ENCODE measurements at places on chromosomes 7 and 10.

- no peak for DNase-seq
Observed at GRCh38 chr10:117240621-117241529, at the start of gene SLC18A2. TSS of gene SLC18A2 (plus strand) at chr10:117241114. CDS start at chr10:117241694, 580 bp downstream.

GRCh38 chr10:77919713-77920108 lies 6.8 kb downstream of the DLG5 start:
- DNase-seq = no peak

DNA sequence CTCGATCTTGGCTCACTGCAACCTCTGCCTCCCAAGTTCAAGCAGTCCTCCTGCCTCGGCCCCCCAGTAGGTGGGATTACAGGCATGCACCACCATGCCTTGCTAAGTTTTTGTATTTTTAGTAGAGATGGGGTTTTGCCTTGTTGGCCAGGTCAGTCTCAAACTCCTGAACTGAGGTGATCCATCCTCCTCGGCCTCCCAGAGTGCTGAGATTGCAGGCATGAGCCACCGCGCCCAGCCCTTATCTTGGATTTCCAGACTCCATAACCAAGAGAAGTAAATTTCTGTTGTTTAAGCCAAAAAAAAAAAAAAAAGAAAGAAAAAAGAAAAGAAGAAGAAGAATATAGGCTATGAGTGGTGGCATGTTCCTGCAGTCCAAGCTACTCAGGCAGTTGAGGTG lies 53.3 kb upstream of the RABGEF1 start:
- DNase-seq = no peak

- DNase-seq = peak; percentile 14
Observed at GRCh38 chr7:135976312-135977006, 700 bp downstream of the MTPN start.

DNA sequence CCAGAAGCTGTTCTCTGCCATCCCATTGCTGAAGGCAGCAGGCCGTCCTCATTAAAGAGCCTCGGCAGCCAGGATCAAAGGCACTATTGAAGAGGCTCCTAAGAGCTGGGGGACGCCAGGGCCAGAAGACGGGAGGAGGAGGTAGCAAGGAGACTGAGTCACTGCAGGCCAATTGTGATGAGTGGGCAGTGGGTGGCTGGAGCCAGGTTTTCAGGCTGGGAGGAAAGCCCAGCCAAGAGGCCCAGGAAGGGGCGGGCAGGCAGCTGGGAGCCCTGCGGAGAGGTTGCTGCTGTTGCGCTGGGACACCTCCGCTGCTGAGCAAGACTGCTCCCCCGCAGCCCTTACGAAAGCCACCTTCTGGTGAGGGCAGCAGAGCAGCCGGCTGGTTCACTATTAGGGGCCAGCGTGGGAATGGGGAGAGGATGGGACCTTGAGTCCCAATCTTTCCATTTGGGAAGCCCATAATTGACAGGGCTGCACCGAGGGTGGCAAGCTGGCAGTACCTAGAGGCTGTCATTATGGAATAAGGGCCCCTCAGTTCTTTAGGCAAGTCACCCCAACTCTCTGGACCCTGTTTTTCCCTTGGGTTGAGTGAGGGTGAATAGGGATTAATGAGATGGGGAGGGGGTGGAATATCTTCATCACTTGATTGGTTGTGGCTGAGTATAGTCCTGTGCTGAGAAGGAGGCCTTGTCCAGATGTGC lies 48.4 kb downstream of the UNC5B start:
- DNase-seq = no peak

DNA sequence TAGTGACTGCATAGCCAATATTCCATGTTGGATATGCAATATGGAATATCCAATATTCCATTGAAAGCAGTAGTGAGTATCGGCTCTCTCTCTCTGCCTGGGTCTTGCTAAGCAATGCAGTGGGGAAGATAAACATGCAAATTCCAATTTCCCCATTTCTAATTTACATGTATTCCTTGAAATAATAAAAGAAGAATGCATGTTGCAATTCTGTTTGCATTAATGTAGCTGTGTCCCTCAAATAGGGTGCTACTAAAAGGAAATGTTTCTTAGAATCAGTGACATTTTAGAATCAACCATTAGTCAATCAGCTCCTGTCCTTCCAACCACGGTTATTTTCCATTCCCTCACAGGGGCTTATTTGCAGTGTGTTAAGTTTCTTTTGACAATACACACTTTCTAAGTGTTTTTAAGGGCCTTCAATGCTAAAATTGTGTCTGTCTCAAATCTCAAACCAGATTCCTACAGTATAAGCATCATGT lies 46.7 kb downstream of the AFAP1L2 start:
- DNase-seq = no peak

- peak; percentile 57 for DNase-seq
Observed at GRCh38 chr10:71667387-71667752, 52.2 kb downstream of the C10orf105 start.

DNA sequence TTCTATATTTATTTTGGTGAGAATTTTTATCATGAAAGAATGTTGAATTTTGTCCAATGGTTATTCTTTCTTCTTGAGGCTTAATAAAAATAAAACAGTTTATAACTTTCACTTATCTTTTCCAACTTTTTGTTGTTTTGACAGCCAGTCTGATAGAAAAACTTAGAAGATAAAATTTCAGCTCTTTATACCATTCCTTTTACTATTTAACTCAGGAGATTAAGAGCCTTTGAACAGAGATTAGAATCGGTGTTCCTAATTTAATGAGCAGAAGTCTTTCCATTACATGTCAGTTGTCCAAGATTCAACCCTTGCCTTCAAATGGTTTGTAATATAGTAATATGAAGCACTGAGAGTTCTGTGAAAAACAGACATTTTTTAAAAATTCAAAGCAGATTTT lies 97.8 kb upstream of the SEC61G start:
- no peak for DNase-seq

DNA sequence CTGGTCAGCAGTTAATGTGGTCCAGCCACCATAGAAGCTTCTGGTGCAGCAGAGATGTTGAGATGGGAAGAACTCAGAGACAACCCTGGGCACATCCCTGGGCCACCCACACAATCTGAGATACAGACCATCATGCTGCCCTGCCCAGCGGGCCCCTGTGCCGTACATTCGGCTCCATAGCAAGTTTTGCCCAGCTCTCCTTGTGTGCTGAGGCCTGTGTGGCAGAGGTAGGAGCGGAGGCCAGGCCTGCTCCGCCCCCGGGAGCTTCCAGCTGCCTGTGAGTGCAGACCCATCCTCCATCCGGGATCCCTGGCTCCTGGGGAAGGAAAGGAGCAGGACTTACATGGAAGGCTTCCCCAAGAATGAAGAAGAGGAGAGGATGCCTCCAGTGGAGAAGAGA lies 140.3 kb downstream of the NEURL1 start:
- DNase-seq = no peak

- no peak for DNase-seq
Observed at GRCh38 chr7:25384788-25385505, 156.7 kb upstream of the NPVF start.

- no peak for DNase-seq
Observed at GRCh38 chr7:156514851-156515250, 125.7 kb upstream of the RNF32 start.

DNA sequence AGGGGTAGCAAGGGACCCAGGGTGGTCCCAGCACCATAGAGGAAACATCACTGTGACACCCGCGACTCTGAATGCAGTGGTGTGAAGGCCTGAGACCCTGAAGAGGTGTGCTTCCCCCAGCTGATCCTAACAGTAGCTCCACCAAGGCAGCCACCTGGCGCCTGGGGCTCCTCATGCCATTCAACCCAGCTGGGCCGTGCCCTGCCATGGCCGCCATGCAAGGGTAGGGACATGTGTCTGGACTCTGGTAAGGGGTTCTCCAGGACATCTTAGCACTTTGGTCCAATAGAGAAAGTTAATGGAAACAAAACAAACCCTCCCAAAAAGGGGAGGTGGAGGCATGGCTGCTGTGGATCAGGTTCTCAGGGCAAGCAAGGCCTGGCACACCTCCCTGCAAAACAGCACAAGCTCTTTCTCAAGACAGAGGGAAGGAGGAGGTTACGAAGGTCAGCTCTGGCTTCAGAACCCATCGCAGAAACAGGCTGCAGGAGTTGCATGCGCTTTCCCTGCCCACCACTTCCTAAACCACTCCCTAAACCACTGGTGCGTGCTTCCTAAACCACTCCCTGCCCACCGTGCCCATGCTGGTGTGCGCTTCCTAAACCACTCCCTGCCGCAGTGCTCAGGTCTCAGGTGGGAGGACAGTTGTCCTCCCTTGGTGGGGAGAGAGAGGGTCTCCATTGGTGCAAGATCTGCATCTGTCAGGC lies 108.7 kb downstream of the LARP4B start:
- DNase-seq = peak; percentile 82

DNA sequence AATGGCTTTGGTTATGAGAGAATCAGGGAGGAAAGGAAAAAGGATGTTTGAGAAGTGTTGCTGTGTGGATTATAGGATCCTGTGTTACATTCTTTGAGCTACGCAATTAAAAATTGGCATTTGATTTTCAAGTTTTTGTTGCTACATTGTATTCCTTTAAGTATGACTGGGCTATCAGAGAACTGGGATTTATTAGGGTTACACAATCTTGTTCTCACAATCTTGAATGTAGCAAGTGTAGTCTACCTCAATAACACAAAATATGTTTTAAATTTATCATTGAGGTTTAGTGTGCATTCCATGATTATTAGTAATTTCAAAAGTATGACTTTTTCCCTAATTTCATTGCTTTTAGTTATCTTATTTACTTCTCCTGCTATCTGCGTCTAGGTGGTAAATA lies 113.9 kb downstream of the CACNB2 start:
- DNase-seq = no peak

DNA sequence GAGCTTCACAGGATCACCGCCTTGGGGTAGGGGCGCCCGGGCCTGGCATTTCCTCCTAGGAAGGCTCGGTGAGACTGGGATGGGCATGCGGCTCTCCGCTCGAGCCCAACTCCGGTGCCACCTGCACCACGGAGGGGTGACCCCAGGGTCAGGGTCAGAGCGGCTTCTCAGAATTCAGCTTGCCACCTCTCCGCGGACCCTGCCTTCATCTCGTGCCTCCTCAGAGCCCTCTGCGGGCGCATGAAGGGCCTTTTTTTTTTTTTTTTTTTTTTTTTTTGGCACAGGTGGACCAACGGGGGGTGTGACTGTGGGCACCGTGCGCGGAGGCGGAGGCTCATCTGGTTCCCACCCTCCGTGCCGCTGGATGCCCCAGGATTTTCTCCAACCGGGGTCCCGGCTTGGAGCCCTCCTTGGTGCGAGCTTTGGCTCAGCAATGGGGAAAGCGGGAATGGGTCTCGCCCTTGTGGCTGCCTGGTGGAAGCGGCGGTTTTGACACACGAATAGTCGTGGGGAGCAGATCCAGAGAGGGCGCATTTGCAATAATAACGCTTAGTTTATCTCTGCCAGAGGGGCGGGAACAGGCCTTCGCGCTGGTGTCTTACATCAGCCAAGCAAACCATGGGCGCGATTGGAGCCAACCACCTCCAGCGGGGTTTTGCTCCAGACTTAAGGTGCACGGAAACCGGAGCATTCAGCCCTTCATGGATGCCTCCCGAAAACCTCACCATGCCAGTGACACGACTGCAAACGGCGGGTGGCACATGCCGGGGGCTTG lies 5.0 kb upstream of the TNRC18 start:
- DNase-seq = peak; percentile 83

- no peak for DNase-seq
Observed at GRCh38 chr7:50317221-50317678, 12.7 kb downstream of the IKZF1 start.

- no peak for DNase-seq
Observed at GRCh38 chr7:35714862-35715261, 19.9 kb upstream of the HERPUD2 start.

DNA sequence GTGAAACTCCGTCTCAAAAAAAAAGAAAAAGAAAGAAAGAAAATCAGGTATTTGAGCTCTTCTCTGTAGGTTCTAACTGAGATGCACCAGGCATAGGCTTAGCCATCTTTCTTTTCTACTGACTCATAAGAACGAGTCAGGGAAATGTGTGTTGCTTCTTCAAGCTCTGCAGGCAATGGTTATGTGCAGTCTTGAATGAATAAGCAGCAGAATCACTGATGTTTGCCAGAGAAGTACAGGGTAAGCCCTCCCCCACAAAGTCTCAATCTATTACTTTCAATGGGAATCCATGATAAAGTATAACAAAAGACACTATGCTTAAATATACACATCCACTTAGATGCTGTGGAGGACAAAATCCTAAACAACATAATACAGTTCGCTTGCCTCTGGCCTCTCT lies 239.2 kb downstream of the PARD3 start:
- DNase-seq = no peak

DNA sequence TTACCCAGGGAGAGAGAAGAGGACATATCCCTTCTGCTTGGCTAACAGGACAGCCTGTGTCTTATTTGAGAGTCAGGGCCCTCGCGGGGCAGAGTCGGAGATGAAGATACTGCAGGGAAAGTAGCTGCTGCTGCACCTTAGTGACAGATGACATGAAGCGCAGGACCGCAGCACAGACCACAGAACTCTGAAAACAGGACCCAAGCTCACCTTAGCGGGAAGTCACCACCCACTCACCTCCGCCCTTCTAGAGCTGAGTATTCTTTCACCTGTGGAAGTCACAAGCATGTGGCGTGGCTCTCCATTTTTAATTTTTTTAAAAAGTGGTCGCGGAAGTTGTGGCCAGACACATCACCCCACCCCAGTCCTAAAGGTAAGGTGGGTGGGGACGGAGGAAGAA lies 191.4 kb downstream of the FAM107B start:
- no peak for DNase-seq

- DNase-seq = no peak
Observed at GRCh38 chr10:113927440-113927839, 73.0 kb downstream of the NHLRC2 start.

- DNase-seq = peak; percentile 93
Observed at GRCh38 chr7:5425507-5426225, 2.0 kb upstream of the TNRC18 start.

DNA sequence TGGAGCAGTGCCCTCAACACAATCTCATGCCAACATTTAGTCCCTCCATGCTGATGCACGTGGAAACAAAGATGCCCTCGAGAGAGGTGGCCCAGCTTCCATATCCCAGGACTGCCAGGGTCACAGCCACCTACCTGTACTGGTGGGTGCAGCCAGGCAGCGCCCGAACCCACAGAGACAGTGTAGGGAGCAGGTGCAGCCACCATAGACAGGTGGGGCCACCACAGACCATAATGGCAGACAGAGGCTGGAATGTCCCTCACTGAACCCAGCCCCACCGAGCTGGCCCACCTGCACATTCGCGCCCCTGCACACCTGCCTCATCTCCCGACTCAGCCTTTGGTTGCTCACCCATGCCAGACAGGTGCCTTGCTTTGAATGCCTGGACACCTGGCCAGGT lies 18.3 kb upstream of the CPXM2 start:
- DNase-seq = no peak

DNA sequence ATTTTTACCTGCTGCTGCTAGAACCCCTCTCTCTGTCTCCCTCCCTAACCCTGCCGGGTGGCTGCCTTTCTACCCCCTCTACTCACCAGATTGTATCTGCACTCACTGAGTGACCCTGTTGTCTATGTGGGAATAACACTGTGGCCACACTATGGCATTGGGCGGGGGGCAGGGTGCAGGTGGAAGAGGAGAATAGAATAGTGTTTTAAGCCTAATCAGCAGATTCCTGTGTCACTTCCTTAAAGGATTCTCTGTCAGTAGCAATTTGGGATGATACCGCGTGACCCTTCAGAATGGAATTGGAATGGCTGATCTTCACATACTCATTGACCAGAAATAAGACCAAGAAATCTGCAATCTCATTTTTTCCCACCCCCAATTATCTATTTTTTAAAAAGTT lies 67.1 kb upstream of the ANKRD1 start:
- no peak for DNase-seq

- no peak for DNase-seq
Observed at GRCh38 chr7:43618073-43618472, 35.2 kb downstream of the STK17A start.
